Esophagus squamous epithelium (tissue), 5 donors: ENCODE measurements at places on chromosomes 12 and 14.

DNA sequence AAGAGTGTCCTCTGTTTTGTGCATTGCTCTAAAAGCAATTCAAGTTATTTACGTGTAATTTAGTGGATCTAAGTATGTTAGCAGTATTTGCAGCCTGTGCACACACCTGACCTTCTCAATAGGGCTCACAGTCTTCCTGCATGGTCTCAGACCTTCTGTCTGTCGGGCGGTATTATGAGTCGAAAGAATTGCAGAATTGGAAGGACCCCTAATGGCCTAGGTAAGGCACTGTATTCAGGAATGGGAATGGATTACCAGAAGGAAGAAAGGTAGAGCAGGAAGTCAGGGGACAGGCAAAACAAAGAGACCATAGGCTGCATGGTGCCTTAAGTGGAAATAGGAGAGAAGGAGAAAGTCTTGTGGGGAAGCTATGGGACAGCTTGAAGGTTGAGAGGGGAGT lies 341.6 kb downstream of the VRK1 start:
- H3K36me3 ChIP-seq = no peaks in the 10 kb centered on the region
- no peaks in the 10 kb centered on the region for H3K4me1 ChIP-seq
- no peaks in the 10 kb centered on the region for H3K27me3 ChIP-seq

DNA sequence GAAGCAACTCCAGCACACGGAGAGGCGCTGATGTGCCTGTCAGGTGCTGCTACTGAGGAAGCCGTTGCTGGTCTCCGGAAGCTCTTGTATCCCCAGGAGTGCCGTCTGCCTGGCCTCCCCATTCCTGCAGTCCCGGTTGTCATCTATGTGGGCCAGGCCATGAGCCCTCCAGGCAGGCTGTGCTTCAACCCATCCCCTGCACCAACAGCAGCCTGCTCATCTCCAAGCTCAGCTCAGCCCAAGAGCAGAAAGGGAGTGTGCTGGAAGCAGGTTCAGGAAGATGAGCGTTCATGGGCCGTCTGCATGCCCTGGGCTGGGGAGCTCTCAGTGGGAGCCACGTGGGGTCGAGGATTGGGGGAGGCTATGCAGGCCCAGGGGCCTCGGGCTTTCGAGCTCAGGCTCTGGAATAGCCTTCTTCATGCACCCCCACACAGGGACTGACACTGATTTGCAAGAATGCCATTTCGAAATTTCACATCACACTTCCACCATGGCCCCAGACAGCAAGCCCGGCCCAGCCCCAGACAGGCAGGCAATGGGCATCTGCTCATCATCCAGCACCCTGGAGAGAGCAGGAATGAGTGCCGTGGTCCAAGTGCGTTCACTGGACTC lies 164.5 kb downstream of the KIF26A start:
- H3K27ac ChIP-seq = no peak overlapping the region
- no peaks in the 10 kb centered on the region for H3K4me1 ChIP-seq
- DNase-seq = no peak

GRCh38 chr12:15629761-15630160 lies 159.4 kb downstream of the EPS8 start:
- peaks cover 24% of the 10 kb centered on the region for H3K4me1 ChIP-seq
- peak overlapping the region; percentile 71 for H3K27ac ChIP-seq
- no peaks in the 10 kb centered on the region for H3K36me3 ChIP-seq
- no peak overlapping the region for H3K4me3 ChIP-seq
- DNase-seq = no peak

- DNase-seq = no peak
- H3K27ac ChIP-seq = no peak overlapping the region
- no peaks in the 10 kb centered on the region for H3K27me3 ChIP-seq
- H3K4me1 ChIP-seq = peaks cover 15% of the 10 kb centered on the region
Observed at GRCh38 chr12:98579835-98580234, 13.7 kb upstream of the SLC25A3 start.

DNA sequence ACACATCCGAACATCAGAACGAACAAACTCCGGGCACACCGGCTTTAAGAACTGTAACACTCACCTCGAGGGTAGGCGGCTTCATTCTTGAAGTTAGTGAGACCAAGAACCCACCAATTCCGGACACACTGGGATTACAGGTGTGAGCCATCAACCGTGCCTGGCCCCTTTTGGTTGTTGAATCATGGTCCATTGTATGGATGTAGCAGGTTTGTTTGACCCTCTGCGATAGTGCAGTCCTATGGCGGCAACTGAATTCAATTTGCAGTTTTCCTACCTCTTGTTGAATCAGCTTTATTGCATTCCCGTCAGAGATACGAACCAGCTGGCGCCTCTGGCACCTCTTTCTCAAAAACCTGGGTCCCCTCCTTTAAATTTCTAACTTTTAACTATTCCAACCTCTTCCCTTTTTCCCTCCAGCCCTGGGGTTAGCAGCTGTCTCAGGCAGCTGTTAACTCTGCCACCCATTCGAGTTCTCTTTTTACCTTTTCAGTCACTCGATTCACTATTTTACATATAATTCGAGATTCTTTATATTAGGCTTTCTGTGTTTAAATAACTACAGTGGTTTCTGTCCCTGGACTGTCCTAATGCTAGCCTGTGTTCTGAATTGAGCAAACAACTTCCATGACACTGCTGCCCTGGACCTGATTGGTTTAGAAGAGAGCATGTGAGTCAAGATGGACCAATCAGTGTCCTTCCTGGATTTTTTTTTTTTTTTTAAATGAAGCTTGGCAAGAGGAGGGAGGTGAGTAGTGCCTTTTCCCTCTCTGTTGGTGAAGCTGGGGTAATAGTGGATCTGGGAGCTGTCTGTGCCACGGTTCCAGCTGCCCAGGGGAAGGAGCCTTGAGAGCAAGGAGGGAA lies 261.5 kb downstream of the PCNX1 start:
- H3K4me3 ChIP-seq = no peak overlapping the region
- no peaks in the 10 kb centered on the region for H3K27me3 ChIP-seq
- DNase-seq = no peak
- H3K36me3 ChIP-seq = no peaks in the 10 kb centered on the region
- H3K27ac ChIP-seq = no peak overlapping the region
- no peaks in the 10 kb centered on the region for H3K4me1 ChIP-seq

DNA sequence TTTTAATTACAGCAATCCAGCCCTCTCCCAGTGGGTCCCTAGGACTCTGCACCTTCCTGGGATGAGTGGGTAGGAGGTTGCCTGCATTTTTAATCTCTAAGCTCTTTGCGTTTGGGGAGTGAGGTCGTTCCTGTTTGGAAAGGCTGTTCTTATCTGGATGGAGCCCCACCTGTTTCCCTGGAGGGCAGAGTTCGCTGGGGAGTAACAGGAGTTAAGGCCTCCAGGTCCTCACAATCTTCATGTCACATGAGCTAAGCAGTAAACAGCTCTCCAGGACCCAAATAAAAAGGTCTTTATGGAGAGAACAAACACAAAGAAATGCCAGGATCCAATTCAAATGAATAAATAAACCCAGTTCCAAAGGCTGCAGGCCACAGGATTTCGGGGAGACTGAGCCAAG lies 56.0 kb upstream of the RFLNA start:
- no peak for DNase-seq
- H3K4me1 ChIP-seq = no peaks in the 10 kb centered on the region
- no peak overlapping the region for H3K4me3 ChIP-seq
- H3K27ac ChIP-seq = no peak overlapping the region
- no peaks in the 10 kb centered on the region for H3K36me3 ChIP-seq
- no peaks in the 10 kb centered on the region for H3K27me3 ChIP-seq

DNA sequence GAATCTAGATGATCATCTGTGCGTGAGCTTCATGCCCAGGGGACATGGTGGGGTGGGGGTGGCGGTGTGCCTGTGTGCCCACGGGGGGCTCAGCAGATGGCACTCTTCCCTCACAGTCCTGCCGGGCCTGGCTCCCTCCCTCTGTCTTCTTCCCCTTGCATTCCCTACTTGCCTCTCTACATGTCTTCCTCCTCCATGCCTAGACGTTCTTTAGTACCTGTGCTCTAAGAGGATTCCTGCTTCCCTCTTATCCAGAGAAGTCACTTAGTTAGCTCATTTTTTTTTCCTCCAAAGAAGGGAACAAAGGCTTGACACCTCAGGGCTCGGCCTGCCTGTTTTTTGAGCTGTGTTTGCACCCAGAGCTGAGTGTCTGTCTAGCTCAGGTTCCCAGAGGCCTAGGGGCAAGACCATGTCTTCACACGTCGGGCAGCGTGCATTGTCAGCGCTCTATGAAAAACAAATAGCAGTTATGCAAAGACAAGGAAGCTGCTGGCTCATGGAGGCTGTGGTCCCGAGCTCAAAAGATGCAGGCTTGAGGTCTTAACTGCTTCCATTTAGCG lies 48.8 kb downstream of the NINJ2 start:
- peaks cover 13% of the 10 kb centered on the region for H3K4me1 ChIP-seq
- DNase-seq = no peak
- no peaks in the 10 kb centered on the region for H3K27me3 ChIP-seq
- H3K36me3 ChIP-seq = no peaks in the 10 kb centered on the region
- H3K27ac ChIP-seq = peak overlapping the region; percentile 68
- H3K4me3 ChIP-seq = no peak overlapping the region

- H3K4me3 ChIP-seq = no peak overlapping the region
- H3K36me3 ChIP-seq = no peaks in the 10 kb centered on the region
- H3K27ac ChIP-seq = no peak overlapping the region
- DNase-seq = no peak
Observed at GRCh38 chr12:104896146-104896545, 61.9 kb downstream of the SLC41A2 start.

DNA sequence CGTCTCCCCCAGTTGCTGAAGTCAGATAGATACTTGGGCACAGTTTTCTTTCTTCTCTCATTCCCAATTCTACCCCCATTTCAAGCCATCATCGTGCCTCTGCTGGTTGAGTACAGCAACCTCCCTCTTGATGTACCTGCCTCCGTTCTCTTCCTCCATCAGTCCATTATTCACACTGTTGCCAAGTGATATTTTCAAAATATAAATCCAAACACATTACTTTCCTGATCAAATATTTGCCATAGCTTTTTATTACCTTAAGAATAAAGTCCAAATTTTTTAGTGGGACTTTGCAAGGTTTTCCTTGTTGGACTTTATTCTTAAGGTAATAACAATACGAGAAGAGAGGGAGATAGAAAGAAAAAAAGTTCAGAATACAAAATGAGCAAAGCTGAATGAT lies 18.6 kb upstream of the SSPN start:
- H3K4me3 ChIP-seq = no peak overlapping the region
- H3K4me1 ChIP-seq = no peaks in the 10 kb centered on the region
- no peak overlapping the region for H3K27ac ChIP-seq
- DNase-seq = no peak
- H3K27me3 ChIP-seq = no peaks in the 10 kb centered on the region

- DNase-seq = no peak
- no peak overlapping the region for H3K4me3 ChIP-seq
- H3K27ac ChIP-seq = no peak overlapping the region
- H3K4me1 ChIP-seq = no peaks in the 10 kb centered on the region
Observed at GRCh38 chr14:95689441-95689840, 3.2 kb downstream of the TCL1B start.

DNA sequence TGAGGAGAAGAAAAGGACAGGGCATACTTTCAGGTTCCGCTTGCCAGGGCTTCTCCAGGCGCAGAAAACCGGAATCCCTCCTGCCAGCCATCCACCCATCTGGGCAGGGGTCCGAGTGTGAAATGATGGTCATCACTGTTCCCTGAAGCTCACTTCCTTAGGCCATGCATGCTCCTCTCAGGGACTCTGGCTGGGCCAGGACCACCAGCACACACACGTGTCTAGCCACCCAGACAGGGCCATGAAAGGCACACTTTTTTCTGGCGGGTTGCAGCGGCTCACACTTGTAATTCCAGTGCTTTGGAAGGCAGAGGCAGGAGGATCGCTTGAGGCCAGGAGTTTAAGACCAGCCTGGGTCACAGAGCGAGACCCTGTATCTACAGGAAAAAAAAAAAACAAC lies 1.5 kb downstream of the TCL1A start:
- no peaks in the 10 kb centered on the region for H3K36me3 ChIP-seq
- H3K27me3 ChIP-seq = peaks cover 3% of the 10 kb centered on the region
- H3K4me1 ChIP-seq = no peaks in the 10 kb centered on the region
- DNase-seq = no peak
- no peak overlapping the region for H3K4me3 ChIP-seq
- no peak overlapping the region for H3K27ac ChIP-seq

DNA sequence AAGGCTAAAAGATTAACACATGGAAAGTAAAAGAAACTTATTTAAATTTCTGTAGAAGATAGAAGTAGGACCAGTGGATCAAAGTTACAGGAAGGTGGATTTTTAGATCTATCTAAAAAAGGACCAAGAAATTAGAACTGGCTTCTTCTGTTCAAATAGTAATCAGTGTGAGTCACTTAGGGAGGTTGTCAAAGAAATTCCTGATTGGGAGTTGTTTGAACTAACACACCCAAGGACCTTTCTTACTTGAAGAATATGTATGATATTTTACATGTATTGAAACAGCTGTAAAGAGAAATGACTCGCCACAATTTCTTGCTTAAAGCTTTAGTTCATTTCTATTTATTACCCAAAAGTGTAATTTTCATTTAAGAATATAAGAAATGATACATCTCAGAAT lies 256.9 kb downstream of the RAD51B start:
- no peak overlapping the region for H3K4me3 ChIP-seq
- no peaks in the 10 kb centered on the region for H3K27me3 ChIP-seq
- H3K4me1 ChIP-seq = peaks cover 9% of the 10 kb centered on the region
- no peak for DNase-seq
- no peak overlapping the region for H3K27ac ChIP-seq

GRCh38 chr14:93951635-93952540 lies 24.5 kb downstream of the ASB2 start:
- H3K36me3 ChIP-seq = no peaks in the 10 kb centered on the region
- no peak overlapping the region for H3K27ac ChIP-seq
- H3K4me3 ChIP-seq = no peak overlapping the region
- no peaks in the 10 kb centered on the region for H3K27me3 ChIP-seq
- no peak for DNase-seq

DNA sequence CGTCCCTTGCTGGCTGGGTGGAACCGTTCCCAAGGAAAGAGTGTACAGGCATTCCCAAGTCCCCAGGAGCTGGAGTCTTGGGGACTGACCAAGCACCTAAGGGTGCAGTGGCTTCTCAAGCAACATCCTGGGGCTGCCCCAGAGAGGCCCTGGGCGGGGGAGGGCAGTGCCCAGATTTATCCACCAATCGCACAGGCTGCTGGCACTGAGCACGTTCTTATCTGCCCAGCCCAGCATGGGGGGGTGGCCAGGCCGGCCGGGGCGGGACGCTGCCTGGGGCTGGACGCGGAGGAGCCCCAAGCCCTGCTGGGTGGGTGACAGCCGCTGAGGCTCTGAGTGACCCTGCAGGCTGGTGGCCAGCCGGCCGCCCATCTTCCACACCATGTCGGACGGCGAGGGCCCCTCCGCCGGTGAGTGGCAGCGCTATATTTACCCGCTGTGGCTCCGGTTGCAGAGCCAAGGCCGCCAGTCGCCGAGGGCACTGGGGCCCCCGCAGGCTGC lies 53.4 kb downstream of the CYP46A1 start:
- no peaks in the 10 kb centered on the region for H3K4me1 ChIP-seq
- H3K27me3 ChIP-seq = peaks cover 60% of the 10 kb centered on the region
- DNase-seq = no peak
- no peaks in the 10 kb centered on the region for H3K36me3 ChIP-seq
- peak overlapping the region; percentile 82 for H3K27ac ChIP-seq
